Suppressor macrophage (primary cell): ENCODE measurements at places on chromosomes 5 and 9.
A peak's percentile ranks its signal among the peaks of the same experiment; 100 is the strongest.

GRCh38 chr5:113232667-113233066, 202.1 kb downstream of the TSSK1B start:
- DNase-seq, result no peak

GRCh38 chr9:84827216-84827765, 157.8 kb downstream of the NTRK2 start:
- DNase-seq, result no peak

- no peak for DNase-seq
Observed at GRCh38 chr5:111198281-111198966, 25.8 kb upstream of the CAMK4 start.

GRCh38 chr9:126489581-126490213, 124.0 kb upstream of the LMX1B start:
- DNase-seq, result no peak

- DNase-seq, result no peak
Observed at GRCh38 chr5:58183078-58183785, 276.7 kb downstream of the PLK2 start.

DNA sequence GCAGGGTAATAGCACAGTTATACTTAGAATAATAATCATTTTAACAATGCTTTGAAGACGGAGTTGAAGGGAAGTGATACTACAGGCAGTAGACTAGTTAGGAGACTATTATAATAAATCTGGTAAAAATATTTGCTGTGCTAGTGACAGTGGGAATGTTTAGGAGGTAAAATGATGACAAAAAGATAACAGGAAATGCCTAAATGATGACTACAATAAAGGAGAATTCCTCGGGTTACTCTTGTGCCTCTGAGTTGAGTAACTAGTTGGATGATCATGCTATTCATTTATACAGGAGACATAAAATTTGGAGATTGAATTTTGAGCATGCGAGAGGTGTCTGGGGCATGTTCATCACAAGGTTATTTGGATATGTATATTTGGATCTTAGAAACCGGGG, 32.2 kb upstream of the PAM start:
- DNase-seq, result no peak

GRCh38 chr5:146967646-146968045, 89.1 kb upstream of the PPP2R2B start:
- no peak for DNase-seq

GRCh38 chr9:6716766-6717165, 41.0 kb upstream of the KDM4C start:
- DNase-seq, result no peak

GRCh38 chr5:69285448-69286116, 47.0 kb downstream of the CCDC125 start:
- no peak for DNase-seq

DNA sequence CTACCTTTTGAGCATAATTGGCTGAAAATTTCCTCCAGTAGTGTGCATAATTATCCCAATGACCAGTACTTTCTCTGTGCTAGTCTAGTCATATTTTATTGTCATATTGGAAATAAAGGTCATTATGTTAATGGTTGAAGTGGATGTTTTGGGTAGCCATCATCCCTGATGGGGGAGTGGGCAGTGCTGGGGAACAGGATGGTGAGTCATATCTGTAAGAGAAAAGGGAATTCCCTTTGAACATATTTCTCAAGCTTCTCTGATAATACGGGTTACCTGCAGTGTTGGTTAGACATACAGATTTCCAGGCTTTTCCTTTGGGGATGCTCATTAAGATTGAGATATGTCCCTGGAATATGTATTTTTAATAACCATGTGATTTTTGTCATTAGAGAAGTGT, 33.3 kb upstream of the SPATA31D4 start:
- DNase-seq, result no peak

DNA sequence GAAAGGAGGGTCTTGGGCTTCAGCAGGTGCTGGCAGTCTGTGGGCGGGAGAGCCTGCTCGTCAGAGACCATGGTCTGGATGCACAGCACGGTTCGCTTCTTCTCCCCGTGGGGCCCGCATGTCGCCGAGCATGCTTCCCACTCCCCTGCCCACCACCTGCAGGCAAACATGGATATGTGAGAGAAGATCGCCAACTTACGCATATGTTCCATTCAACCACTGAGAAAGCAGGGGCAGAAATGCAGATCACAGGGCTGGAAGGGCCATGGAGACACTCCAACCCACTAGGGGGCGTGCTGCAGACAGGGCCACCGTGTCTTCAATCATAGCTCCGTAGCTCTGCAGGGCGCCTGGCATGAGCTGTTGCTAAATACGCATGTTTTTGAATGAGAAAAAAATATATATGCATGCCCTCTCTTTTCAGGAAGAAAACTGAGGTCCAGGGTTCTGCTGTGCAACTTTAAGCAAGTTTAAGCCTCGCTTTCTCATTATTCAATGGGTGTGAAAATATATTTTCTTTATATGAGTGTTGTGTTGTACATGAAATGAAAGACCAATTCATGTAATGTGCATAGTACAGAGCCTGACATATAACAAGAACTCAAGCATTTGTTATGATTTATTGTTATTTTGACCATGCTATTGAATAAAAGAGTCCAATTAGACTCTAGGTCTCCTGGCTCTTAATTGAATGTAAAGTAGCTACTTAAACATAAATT, 148.0 kb downstream of the TARS1 start:
- peak; percentile 37 for DNase-seq

DNA sequence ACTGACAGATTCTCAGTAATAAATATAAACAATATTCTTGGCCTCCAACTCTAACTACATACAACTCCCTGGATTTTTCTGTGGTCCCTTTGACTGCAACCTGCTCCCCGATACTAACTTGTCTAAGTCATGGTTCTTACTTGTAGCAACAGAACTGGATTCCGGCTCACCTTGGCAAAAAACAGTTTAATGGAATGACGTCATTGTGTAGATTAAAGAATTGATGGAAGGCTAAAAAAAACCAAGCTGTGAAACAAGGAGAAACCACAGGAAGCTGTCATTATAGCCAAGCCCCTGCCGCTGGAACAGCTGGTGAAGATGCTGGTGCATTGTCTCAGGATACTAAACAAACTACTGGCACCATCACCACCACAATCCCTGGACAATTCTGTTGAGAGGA, 11.4 kb upstream of the ADAMTS19 start:
- DNase-seq, result no peak

DNA sequence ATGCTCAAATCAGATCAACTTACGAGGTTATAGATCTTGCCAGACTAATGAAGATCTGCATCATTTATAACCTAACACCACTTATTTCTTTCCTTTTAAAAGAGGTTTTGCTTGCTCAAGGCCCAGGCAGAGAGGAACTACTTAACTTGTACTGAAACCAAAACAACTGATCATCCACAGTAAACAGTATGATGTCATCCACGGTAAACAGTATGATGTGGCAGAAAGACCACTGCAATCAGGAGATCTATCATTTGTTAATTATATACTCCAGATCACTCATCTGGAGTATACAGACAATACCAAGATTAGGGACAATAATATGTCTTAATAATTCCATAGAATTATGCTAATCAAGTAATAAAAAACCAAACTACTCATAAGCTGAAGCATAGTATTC, 116.8 kb downstream of the ADAMTS6 start:
- DNase-seq, result no peak

GRCh38 chr5:37811866-37812265, 28.0 kb downstream of the GDNF start:
- no peak for DNase-seq

- DNase-seq, result no peak
Observed at GRCh38 chr9:121299467-121300282, 31.7 kb downstream of the GSN start.

GRCh38 chr5:143892271-143892670, 80.3 kb downstream of the HMHB1 start:
- no peak for DNase-seq

GRCh38 chr5:27479859-27480258, 441.5 kb upstream of the CDH9 start:
- no peak for DNase-seq

GRCh38 chr5:54704333-54704732, 186.8 kb downstream of the SNX18 start:
- no peak for DNase-seq

- DNase-seq, result peak; percentile 85
Observed at GRCh38 chr5:147403651-147404640, 105.9 kb downstream of the DPYSL3 start.

DNA sequence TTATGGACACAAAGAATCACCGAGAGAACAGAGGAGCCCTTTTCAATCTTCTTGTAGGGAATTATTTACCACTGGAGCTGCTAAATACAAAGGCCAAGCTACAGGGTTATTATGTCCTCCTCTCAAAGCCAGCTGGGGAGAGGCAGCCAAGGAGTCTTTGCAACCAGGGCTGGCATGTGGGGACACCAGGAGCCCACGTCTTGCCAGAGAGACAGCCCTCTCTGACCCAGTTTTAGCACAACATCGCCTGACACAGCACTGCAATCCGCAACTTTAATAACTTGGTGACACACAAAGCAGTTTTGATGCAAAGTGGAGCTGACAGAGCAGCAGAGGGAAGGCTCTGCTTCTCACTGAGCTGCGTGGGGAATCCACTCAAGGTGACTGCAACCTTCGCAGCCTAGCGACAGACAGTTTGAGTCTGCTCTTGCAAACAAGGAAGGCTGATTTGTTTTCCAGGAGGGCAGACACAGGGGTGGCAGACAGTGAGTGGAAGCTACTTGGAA, 33.6 kb downstream of the TLR4 start:
- DNase-seq, result no peak

- peak; percentile 65 for DNase-seq
Observed at GRCh38 chr9:114611516-114612271, 603 bp downstream of the TMEM268 start.

DNA sequence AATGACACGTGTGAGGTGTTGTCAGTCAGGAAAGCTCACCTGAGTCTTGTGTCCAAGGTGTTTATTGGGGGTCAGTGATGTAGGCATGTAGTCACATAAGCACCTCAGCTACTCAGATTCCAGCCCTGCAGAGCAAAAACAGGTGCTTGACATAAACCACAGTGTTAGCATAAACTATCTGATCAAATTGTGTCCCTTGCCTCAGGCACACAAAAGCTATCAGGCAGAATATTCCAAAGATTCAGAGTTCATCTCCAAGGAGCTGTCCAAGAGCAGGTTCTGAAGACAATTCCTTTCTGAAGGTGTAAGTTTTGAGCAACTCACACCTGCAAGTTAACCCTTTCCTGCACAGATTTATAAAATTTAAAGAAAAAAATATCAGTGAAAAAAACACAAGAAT, 102.2 kb upstream of the ITGA1 start:
- DNase-seq, result no peak

GRCh38 chr5:38728029-38728428, 117.8 kb upstream of the OSMR start:
- DNase-seq, result no peak

GRCh38 chr5:132641241-132641723, 16.7 kb upstream of the IL13 start:
- peak; percentile 14 for DNase-seq

- DNase-seq, result peak; percentile 78
Observed at GRCh38 chr5:178357121-178357521, 124.5 kb upstream of the PHYKPL start.

- DNase-seq, result no peak
Observed at GRCh38 chr9:115296831-115297565, 179.0 kb upstream of the TNC start.

- DNase-seq, result peak; percentile 83
Observed at GRCh38 chr5:16600397-16600796, 16.4 kb downstream of the RETREG1 start.

DNA sequence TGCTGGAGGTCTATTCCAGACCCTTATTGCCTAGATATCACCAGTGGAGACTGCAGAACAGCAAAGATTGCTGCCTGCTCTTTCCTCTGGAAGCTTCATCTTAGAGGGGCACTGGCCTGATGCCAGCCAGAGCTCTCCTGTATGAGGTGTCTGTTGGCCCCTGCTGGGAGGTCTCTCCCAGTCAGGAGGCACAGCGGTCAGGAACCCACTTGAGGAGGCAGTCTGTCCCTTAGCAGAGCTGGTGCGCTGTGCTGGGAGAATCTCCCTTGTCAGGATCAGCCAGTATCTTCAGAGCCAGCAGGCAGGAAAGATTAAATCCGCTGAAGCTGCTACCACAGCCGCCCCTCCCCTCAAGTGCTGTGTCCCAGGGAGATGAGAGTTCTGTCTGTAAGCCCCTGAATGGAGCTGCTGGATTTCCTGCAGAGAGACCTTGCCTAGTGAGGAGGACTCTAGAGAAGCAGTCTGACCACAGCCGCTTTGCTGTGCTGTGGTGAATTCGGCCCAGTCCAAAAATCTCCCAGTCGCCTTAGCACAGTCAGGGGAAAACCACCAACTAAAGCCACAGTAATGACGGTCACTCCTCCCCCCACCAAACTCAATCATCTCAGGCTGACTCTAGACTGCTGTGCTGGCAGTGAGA, 124.1 kb downstream of the JAKMIP2 start:
- no peak for DNase-seq
